ENCODE measurements at places on chromosomes 13 and 19. TPM values are rescaled to one million over a fixed set of nuclear protein-coding genes. Genes with fewer than 3 reads are reported as not detected.

Gene IGFL1
- not detected for total RNA-seq

Gene APOC4
- not detected for total RNA-seq

Gene SHC2
- 0.21 TPM for total RNA-seq

Gene RGL3
- not detected for total RNA-seq

Gene DIRAS1
- 0.31 TPM for total RNA-seq

Gene KLK12
- not detected for total RNA-seq

Gene ZNF600
- total RNA-seq = 11.1 TPM
